ENCODE measurements at places on chromosomes 6 and 20.

DNA sequence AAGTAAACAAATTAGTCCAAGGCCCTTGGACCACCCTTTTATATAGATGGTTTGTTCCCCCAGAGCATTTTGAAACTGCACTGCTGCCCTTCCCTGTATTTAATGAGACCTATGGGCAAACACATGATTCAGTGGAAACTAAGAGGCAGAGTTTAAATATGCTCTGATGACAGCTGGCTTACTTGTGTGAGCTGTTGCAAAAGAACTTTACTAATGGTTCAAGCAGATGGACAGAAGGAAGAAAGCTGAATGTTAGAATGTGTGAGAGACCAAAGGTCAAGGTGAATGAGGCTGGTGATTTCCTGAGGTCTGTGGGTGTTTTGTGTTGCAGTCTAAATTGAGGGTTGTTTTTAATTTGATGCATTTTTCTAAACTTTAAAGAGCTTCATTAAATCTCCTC lies 123.0 kb upstream of the CEP162 start:
- no peak for DNase-seq

DNA sequence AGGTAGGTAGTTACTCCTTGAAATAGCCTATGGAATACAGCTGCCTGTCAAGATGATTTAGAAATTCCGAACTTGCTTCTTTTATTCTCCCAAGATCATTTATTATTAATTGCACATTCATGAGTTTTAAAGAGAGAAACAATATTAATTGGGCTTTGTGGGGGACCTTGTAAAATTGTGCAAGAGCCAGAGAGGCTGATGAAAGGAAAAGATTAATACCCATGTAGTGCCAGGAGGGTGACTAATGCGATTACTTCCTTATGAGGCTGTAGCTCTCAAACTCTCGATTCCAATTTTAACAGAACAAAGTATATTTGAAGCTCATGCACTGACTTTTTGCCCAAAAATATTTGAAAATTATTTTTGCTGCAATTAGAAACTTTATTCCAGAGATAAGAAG lies 423.8 kb upstream of the ID4 start:
- DNase-seq: no peak

DNA sequence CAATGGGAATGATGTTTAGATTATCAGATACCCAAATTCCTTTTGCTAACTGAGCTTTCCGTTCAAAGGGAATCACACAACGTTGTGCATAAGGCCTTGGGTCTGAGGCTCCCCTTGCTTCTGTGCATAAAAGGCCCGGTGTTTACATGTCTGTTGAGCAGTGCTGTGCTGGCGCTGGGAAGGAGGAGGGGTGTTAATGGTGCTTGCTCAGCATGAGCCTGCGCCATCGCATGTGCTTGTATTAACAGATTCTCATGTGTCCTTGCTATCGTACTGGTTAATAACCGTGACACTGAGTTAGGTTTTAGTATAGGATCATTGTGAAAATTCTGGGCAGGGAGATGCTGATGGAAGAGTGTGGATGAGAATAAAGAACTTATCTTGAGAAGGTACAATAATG lies 62.3 kb upstream of the TRAF3IP2 start:
- DNase-seq: no peak

DNA sequence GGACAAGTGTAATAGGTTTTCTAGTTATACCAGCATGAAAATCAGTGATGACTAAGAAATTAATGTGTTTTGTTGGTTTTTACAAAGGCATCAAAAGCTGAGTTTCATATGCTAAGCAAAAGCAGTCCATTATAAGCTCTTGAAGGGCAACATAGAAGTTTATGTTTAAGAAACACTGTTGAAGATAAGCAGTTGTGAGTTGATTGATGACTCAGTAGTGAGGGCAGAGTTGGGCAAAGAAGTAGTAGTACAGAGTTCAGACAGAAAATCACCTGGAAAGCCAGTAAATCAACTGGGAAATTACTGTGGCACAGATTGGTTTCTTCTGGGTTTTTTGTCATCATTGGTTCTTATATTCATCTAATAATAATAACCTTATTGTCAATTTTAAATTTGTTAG lies 78.0 kb upstream of the SMIM8 start:
- no peak for DNase-seq

DNA sequence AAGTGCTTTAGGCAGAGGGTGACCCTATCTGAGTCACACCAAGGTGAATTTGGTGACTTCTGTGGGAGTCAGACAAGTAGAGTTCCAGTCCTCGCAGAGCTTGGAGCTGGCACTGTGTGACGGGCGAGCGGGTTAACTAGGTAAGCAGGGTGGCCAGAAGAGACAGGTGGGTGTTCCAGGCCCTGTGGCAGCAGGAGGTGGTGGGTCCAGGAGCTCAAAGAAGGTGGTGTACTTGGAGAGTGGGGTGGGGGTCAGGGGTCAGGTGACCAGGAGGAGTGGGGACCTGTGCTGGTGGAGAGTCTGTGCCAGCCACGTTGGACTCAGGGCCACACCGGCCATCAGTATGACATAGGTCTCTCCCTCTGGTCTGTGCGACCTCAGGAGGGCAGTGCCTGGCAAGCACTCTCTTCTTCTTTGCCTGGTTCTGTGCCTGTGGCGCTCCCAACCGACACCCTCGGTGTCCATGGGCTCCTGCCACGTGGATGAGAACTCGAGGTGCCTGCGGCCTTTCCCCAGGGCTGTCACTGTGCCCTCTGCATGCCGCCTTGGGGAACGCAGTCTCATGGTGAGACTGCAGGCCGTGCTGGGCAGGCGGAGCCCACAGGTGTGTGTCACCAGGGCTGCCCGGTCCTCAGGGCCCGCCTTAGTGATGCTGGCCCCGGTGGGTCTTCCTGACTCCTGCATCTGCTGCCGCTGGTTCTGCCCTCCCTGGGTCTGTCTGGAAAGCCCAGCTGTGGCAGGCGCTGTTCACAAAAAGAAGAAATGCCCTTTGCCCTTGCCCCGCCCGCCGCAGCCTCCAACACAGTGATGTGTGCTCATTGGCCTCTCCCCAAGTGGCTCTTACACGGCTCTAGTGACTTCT lies 1.6 kb downstream of the MRGBP start:
- DNase-seq: no peak

DNA sequence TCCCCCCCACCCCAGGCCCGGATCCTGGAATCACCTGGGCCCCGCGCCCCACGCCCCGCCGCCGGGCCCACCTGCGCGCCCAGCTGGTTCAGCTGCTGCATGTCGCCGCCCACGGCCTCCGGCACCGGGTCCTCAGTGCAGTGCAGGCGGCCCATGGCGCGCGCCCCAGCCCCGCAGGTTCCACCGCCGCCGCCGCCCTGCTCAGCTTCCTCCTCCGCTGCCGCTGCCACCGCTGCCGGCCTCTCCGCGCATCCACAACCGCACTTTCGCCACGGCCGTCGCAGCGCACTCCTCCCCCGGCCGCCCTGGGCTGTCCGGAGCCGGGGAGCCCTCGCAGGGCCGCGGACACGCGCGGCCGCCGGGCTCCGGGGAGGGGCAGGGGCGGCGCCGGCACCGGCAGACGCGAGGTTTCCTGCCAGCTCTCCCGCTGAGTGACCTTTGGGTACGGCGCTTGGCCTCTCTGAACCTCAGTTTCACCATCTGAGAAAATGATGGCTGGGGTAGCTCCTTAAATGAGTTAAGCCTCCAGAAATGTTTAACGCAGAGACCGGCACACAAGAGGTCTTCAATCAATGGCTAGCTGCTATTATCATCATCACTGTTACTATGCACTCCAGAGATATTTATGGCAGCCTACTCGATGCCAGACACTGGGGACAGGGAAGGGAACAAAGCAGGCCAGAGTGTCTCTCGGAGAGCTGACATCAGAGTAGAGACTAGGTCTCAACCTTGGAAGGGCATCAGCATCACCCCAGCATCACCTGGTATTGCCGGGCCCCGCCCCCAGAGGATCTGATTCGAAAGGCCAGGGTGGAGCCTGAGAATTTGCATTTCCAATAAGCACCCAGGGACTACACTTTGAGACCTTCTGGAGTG lies at the start of gene COMMD7:
Gene COMMD7, minus strand, starts transcription at position 231 of the 876 bp plus-strand sequence. Its CDS starts 76 bp downstream, at position 155.
- no peak for DNase-seq

DNA sequence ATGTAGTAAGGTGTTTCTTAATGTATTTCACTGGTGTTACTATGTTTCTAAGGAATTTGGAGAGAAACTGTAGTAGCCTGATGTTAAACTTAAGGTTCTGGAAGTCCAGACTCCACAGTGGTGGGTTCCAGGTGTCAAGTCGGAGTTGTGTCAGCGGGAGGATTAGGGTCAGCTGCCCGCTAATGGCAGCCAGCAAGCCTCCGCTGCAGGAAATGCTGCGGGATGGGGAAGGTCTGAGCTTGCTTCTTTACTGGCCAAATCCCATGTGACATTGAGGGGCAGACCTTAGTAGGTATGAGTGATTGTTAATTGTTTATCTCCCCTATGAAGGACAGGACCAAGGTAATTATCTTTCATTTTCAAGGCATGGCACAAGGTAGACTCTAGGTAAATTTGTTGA lies 3.7 kb upstream of the ARID1B start:
- DNase-seq: no peak

DNA sequence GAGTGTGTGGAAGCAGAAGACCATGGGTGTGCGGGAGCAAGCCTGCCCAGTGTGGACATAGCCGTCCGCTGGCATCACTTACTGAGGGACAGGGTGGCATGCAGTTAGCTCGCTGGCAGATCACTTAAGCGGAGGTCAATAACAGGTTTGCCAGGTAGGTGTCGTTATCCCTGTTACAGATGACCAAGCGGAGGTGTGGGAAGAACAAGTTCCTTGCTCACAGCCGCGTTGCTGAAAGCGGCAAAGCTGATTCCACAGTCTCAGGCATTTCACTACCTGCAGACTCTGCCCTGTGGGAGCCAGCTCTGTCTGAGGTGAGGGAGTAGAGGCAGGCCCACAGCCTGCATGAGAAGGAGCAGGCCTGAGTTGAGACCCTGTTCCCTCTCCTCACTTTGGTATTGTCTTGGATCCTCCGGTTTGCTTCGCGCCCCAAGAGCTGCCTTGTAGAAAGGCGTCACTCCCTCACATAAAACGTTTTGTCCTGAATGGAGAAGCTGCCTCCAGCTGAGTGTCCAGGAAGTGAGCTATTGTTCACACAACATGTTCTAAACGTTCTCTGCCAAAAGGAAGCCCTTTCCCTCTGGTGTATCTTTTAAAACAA lies 96.9 kb downstream of the TCP11 start:
- no peak for DNase-seq

DNA sequence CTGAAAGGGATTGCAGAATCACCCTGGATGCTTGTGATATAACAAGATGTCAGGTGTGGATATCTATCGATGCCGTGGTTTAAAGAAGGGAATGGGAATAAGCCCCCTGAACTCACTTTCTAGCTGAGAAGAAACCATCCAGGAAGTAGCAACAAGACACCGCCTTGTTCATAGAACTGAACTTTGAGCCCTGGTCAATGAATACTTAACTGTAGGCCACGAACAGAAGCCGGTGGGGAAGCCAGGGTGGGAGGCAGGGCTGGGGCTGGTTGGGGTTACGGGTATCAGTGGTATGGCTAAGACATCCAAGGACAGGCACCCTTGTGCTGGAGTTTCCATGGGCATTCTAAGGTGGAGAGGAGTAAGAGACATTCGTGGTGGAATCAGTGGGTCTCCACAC lies 61.0 kb downstream of the UST start:
- no peak for DNase-seq

- DNase-seq: no peak
Observed at GRCh38 chr6:72140795-72141194, 254.4 kb downstream of the RIMS1 start.

DNA sequence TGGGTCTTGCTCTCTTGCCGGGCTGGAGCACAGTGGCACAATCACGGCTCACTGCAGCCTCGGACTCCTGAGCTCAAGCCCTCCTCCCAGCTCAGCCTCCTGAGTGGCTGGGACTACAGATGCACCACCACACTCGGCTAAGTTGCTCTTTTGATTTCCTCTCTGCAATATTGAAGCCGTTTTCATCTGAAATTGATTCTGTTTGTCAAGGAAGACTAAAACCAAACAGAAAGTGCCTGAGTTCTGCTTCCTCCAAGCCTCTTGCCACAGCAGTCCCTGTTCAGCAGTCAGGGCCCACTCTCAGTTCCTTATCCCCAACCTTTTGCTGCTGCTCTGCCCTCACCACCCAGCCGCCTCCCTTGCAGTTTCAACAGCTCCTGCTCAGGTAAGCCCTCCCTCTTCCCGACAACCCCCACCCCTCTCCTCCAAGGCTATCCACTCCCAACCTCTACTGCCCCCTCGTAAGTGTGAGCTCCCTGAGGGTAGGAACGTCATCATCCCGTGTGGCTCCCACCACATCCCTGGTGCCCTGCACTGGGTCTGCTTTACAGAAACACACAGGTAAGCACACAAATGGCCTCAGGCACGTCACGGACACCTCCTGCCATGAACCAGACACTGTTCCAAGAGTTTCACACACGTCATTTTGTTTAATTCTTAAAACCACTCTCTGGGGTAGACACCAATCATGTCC lies 70.7 kb upstream of the TAB2 start:
- DNase-seq: no peak
